ENCODE measurements at places on chromosomes 1 and 21. TPM values are rescaled to one million over a fixed set of nuclear protein-coding genes. Genes with fewer than 3 reads are reported as not detected.

The NDUFS2 gene
- 96.5 TPM for total RNA-seq

The IFI44 gene
- 78.8 TPM for total RNA-seq

The PLD5 gene
- total RNA-seq = 7.3 TPM

The RBM11 gene
- total RNA-seq = 0.25 TPM

The RUNX3 gene
- total RNA-seq = not detected

The IGSF9 gene
- 11.9 TPM for total RNA-seq

The SLAMF9 gene
- total RNA-seq = 0.44 TPM

The CD1B gene
- not detected for total RNA-seq

The SPRR2F gene
- total RNA-seq = not detected

The RHOU gene
- total RNA-seq = 0.46 TPM

The F3 gene
- total RNA-seq = 472 TPM

The SGIP1 gene
- total RNA-seq = 0.11 TPM

The SAMSN1 gene
- total RNA-seq = not detected

DNA sequence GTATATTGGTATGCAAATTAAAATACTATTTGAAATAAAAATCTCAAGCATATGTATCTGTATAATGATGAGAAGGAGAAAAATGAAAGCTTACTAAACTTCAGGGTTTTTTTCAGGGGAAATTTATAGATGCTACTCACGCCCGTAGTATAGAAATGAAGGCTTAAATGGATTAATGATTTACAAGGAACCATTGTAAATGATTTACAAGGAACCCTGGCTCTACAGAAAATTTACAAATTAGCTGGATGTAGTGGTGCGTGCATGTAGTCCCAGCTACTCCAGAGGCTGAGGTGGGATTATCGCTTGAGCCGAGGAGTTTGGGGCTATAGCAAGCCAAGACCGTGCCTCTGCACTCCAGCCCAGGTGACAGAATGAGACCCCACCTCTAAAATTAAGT, 150.5 kb downstream of the PCBP3 start:
- no peak for DNase-seq

DNA sequence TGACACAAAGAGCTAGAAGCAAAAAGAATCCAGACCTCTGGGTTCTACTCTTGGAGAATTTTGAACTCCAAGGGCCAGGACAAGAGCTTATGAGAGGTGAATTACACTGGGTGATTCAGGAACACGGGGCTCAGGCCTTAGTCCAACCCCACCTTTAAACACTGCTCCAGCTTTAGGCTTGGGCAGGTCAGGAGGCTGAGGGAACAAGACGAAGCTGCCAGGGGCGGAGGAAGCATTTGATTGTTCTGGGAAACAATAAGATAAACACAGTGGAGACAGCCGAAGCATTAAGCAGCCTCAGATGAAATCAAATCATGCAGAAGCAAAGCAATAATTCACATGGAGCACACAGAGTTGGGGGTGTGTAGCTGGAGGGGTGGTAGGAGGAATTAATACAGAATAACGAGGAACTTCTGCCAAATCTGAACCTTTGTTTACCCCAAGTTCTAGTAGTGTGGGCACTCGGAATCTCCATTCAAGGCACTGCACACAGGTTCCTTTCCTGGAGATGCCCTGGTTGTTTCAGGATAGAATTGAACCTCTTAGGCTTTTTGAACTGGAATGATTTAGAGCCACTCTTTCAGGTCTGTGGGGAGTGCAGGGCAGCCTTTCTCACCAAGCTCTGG, 93.2 kb downstream of the PLXNA2 start:
- no peak for DNase-seq

DNA sequence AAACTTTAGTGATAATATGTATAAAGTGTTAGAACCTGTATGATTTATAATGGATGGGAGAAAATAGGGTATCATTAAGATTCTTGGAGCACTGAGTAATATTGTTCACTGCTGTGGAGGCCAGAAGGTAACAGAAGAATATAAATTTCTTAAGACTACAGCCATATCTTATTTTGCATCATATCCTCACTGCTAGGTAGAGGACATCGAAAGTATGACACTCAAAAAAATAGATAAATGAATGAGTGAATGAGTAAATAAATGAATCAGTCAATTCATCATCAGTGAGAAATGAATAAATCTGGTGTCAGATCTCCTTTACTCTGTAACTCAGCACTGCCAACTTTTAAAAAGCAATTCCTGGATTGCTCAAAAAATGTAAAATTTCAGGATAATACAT, 33.2 kb downstream of the RGS13 start:
- no peak for DNase-seq

GRCh38 chr1:224061436-224061835, 52.5 kb upstream of the FBXO28 start:
- DNase-seq = no peak

DNA sequence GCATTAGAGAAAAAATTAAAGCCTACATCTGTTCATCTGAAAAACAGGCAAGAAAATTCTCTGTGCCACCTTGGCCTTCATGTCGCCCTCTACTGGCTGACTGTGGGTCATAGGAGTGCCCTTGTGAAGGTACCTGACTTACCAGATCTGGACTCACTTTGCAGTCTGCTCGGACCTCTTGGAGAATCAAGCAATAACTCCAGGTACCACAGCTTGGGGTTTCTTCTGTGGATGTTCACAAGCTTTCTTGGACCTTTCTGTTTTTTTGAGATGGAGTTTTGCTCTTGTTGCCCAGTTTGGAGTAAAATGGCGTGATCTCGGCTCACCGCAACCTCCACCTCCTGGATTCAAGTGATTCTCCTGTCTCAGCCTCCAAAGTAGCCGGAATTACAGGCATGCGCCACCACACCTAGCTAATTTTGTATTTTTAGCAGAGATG, 2.4 kb upstream of the PRAMEF18 start:
- DNase-seq = no peak

DNA sequence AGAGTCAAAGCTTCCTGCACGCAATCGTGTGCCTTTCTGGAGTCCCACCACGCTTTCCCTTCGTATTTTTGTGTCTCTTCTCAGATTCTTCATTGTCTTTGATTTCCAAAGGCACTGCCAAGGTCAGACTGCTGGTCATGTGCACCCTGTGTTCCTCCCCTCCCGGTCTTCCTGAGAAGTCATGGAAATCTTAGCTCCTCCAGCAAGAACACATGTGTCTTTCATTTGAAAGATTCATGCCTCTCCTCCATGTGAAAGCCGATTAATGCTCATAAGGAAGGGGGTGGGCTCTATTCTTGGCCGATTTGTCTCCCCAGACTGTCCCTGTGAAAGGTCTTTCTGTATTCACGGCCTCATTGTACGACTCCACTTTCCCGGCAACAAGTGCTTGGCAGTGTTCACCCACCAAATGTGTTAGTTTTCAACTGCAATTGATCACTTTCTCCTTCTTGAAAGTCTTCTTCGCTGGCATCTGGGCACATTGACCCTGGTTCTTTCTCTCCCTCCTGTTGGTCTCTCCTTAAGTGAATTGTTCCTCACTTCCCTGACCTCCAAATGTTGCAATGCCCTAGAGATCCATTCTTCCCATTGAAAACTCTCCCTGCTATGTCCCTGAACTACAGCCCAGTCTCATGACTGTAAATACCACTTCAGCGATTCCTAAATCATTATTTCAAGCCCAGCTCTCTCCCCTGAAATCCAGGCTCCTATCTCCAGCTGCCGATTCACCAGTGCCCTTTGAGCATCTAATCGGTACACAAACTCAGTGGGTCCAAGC, 25.4 kb downstream of the MX2 start:
- no peak for DNase-seq

DNA sequence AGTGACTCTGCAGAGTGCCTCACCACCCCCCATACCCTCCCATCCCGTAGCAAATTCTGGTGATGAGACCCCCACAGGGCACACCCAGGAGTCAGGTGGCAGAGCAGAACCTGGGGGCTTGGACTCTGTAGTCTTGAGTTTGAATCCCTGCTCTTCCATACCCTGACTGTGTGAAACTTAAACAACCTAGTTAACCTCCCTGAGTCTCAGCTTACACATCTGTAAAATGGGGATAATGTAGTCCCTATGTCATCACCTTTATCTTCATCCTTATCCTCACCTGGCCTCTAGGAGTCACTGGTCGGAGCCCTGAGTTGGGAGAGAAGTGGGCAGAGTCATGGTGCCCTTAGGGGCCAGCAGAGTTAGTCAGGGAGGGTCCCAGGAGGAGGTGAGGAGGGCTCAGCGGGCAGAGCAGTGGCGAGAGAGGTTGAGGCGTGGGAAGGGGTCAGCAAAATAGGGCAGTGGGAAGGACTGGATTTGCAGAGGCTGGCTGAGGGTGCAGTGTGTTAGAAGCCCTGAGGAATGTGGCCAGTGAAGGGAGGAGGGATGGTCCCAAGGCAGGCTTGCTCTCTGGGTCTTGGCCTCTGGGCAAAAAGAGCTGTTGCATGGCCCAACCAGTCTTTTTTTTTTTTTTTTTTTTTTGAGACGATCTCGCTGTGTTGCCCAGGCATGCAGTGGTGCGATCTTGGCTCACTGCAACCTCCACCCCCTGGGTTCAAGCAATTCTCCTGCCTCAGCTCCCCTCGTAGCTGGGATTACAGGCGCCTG, 18.6 kb downstream of the C1orf167 start:
- no peak for DNase-seq

DNA sequence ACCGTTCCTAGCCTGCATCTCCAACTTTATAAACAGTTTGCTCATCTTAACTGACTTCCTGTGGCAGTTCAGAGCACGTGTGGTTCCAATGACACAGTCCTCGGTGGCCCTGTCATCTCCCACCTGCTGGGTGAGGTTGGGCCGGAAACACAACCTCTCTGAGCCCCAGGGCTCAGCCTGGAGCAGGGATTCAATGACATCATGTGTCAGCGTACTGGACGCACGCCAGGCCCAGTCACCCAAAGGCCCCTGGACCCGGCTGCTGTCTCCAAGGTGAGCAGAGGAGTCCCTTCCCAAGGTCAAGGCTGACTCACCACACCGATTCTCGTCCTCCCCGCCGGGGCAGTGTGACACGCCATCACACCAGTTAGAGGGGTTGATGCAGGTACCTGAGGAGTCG, 19.9 kb downstream of the TMPRSS2 start:
- DNase-seq = no peak

- no peak for DNase-seq
Measured at GRCh38 chr1:154902938-154903566, 33.0 kb upstream of the KCNN3 start.

- DNase-seq = no peak
Measured at GRCh38 chr21:38330666-38331065, 73.9 kb downstream of the KCNJ15 start.

GRCh38 chr1:8674912-8675311, 142.5 kb downstream of the RERE start:
- DNase-seq = peak; percentile 56

- no peak for DNase-seq
Measured at GRCh38 chr21:34924771-34925419, 124.2 kb downstream of the RUNX1 start.

GRCh38 chr1:153393926-153394325, 3.1 kb upstream of the S100A8 start:
- DNase-seq = no peak

GRCh38 chr1:28436211-28436769, 66.8 kb downstream of the PHACTR4 start:
- DNase-seq = no peak

- peak; percentile 97 for DNase-seq
Measured at GRCh38 chr1:188706742-188707141, 1770.9 kb downstream of the BRINP3 start.

- DNase-seq = no peak
Measured at GRCh38 chr1:33301273-33301984, 19.5 kb downstream of the A3GALT2 start.

DNA sequence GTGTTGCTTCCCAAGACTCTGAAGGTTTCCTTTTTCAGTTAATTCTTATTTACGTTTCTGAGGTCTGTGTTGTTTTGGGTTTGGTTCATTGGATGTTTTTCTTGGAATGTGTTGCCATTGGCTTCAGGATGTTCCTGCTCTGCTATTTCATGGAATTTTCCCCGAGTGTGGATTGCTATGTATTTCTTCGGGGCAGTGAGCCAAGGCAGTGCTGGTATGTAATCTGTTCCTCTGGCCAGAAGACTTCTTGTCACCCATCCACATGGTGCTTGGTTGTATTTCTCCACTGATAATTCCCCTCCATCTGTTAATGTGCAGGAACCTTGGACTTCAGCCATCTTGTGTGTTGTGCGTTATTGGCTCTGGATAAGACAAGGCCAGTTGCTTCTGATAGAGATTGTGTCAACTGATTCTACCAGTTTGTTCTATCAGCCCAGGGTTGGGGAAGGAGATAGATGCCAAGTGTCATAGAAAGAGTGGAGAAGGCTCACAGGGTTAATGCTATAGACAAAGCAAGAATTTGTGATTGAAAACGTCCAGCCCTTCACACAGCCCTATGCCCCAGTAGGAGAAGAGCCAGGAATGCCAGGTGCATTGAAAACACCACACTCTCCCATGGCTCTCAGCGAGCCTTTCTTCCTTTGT, 505.2 kb downstream of the PLPP3 start:
- DNase-seq = no peak

DNA sequence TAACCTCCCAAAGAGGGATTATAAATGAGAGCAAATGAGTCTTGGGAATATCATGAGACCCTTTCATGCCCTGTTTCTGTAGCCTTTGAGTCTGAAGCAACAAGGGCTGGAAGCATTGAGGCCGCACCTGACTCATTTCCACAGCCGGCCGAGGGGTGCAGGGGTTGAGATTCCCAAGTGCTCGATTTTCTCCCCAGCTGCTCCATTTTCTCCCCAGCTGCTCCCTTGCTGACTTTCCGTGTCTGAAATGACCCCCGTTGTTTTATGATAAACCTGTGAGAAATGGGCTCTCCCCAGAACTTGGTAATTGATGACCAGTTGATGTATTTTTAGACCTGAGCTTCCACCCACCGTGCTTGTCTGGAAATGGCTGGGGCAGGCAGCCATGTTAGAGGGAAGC, 22.9 kb downstream of the SIM2 start:
- no peak for DNase-seq

- no peak for DNase-seq
Measured at GRCh38 chr1:185514311-185514710, 197.3 kb upstream of the IVNS1ABP start.

GRCh38 chr1:184199036-184199435, 147.5 kb downstream of the TSEN15 start:
- DNase-seq = peak; percentile 36

DNA sequence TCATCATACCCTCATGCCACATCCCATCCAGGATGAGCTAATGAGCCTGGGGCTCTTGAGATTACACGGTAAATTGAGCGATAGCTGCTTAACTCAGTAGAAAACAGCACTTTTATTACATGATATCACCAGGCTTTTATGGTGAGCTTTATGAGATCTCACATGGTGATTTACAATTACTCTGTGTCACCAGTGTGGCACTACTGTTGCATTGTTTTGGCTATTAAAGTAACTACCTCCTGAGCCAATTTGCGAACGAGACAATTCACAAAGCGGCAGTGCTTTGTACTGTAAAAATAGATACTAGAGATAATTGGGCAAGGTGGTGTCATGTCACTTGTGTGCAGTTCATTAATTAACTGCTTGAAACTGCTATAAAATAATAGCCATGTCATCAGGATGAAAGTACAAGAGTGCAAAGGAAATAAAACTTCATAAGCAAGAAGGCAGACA, 767.7 kb upstream of the ADGRL2 start:
- DNase-seq = no peak

Data from foreskin keratinocyte (primary cell).